ENCODE measurements at places on chromosomes 1 and 21.

- DNase-seq, result no peak
These were observed 63.2 kb downstream of the VWA5B1 start for GRCh38 chr1:20353836-20354235.

DNA sequence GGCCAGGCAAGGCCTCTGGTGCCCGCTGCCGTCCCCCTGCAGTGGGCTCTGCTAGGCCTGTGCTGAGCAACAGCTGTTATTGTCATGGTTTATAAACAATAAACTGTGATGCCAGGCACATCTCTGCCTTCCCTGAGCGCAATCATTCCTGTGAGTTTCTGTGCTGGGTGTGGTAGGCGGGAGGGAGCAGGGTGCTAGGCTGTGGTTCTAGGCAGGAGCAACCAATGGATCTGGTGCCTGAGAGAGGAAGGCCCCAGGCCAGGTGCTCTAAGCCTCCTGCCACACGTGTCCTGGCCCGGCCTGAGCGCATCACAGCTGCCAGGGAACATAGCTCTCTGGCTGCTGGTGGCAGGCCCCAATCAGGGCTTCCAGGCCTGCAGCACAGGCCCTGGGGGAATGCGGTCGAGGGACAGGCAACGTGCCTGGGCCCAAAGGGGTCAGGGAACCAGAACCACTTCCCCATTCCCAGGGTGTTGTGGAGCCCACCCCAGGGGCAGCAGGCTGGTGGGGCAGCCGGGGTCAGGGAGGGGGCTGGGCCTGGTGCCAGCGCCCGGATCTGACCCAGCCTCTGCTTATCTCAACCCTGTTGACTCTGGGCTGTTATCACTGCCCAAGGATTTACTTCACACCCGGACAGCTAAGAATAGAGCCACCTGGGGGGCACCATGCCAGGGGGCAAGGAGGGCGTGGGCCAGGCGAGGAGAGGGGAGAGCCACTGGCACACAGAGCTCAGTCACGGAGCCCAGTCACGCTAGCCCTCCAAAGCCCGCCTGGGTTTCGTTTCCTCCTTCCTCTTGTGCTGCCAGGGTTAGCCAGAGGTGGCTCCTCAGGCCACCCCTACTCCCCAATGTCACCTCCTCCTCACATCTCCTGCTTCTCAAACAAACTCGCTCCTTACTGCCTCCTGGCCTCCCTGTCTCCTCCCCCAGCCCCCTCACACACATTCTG, 11.5 kb downstream of the TRIM46 start:
- no peak for DNase-seq

- no peak for DNase-seq
These were observed 1.3 kb upstream of the ZNF436 start for GRCh38 chr1:23370709-23371584.

GRCh38 chr1:58727364-58727763, 27.5 kb upstream of the MYSM1 start:
- DNase-seq, result peak; percentile 57

GRCh38 chr1:44693159-44693558, 18.6 kb downstream of the ARMH1 start:
- DNase-seq, result no peak

DNA sequence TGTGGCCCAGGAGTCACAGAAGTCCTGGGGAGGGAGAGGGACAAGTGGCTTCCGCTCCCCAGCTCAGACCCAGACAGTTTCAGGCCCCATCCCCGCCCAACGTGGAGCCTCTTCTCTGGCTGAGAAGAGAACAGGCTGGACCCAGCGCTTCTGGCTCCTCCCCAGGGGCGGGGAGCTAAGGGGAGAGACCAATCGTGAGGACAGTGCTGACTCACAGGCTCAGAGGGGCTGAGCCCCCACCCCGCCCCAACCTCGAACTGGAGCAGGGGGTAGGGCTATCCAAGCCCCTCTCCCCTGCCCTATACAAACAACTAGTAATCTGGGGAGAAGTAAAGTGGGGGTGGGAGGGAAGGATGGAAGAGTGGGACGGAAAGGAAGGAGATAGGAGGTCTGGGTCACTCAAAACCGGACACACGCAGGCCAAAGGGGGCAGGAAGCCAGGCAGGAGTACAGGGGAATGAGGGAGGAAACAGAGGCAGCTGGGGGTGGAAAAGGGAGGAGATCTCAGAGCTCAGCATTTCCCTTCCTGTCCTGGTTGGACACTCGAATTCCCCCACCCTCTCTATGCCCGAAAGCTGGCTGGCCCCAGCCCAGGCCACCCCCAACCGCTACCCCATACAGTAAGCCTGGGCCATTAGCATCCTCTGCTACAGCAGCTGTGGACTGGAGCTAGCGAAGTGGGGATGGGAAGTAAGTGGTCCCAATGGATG, at the start of gene SHC1:
TSS of gene SHC1 (minus strand) at position 117 of the 710 bp plus-strand sequence. CDS start 221 bp downstream, outside the sequence.
- DNase-seq, result peak; percentile 84

- no peak for DNase-seq
These were observed 48.3 kb downstream of the SIM2 start for GRCh38 chr21:36747041-36747814.

DNA sequence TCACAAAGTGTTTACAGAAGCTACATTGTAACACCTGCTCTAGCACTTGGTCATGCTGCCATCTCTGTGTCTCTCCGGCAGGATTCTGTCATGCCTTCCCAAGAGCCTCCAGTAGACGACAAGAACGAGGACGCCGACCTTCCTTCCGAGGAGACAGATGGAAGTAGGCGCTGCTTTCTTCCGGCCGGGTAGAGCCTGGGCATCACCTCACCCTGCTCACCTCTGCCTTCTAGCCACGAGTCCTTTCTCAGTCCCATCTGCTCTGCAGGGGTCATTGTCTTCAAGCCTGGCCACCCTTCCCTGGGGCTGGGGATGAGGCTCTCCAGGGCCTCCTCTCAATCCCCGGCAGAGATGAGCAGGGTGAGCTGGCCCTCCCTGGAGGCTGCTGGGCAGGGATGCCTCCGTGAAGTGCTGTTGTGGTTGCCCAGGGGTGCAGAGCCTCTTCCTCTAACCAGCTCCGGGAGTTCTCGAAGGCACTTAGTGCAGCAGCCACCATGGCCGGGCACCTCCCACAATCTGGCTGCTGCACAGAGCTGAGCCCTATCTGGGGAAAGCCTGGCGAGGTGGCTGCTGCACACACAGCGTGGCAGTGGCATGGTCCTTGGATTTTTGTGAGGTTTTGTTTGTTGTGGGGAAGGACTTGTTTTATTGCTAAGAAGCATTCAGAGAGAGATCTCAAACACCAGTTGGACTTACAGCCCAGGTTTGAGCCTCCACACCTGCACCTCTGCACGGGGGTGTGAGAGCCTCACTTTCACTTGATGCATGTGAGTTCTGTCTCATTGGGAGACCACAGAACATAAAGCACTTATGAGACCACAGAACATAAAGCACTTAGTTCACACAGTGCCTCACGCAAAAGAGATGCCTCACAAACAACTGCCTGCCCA, 48.4 kb downstream of the FAAP20 start:
- no peak for DNase-seq

GRCh38 chr1:161706482-161707347, at the start of gene FCRLA:
Gene FCRLA (plus strand): TSS chr1:161707229. CDS start chr1:161707265, 36 bp downstream.
- peak; percentile 88 for DNase-seq

DNA sequence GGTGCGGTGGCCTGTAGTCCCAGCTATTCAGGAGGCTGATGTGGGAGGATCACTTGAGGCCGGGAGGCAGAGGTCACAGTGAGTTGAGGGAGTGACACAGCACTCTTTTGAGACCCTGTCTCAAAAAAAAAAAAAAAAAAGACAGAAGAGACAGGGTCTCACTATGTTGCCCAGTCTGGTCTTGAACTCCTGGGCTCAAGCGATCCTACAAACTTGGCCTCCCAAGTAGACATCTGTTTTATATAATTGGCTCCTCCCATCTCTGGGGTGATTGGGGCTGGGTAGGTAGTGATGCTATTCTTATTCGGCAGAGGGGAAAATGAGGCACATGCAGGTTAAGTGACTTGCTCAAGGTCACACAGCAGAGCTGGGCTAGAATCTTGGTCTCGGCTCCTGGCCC, 23.6 kb upstream of the VPS13D start:
- DNase-seq, result no peak

Data from fibroblast of skin of left biceps (primary cell).